ENCODE measurements at places on chromosomes 2 and 18.

- peak; percentile 43 for DNase-seq
Measured at GRCh38 chr18:27780061-27780745, 396.7 kb downstream of the CDH2 start.

- peak; percentile 95 for DNase-seq
Measured at GRCh38 chr2:207505728-207506127, 24.0 kb upstream of the CREB1 start.

DNA sequence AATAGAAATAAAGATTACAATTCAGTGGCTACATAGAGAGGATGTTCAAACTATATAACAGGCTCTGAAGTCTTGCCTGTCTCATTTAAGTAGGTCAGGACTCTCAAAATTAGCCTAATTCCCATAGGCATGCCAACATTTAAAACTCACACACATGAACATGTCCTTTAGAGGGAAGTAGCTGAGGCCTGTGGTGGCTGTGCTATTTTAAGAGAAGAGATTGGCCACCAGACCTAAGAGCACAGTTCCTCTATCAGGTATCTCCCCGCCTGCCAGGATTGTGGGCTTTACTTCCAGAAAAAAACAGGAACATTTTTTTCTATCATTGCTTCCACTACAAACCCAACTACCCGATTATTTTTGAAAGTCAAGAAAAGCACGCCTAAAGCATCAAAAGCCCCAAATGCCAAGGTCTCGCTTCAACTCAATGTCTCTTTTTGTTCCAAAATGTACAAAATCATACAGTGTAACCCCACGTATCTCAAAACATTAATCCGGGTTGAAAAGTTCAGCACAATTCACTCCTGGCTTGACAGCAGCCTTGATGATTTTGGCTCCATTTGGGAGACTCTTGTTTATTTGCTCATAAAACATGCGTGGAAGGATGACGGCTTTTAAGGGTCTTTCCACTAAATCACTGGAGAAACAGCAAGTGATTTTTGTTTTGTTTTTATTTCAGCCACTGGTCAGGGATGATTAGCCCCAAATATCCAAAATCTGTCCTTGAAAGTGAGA lies 15.3 kb downstream of the FHL2 start:
- DNase-seq = no peak

GRCh38 chr2:16203069-16203468 lies 262.7 kb downstream of the MYCN start:
- DNase-seq = no peak

- DNase-seq = peak; percentile 69
Measured at GRCh38 chr18:49858309-49859020, 45.1 kb upstream of the ACAA2 start.

DNA sequence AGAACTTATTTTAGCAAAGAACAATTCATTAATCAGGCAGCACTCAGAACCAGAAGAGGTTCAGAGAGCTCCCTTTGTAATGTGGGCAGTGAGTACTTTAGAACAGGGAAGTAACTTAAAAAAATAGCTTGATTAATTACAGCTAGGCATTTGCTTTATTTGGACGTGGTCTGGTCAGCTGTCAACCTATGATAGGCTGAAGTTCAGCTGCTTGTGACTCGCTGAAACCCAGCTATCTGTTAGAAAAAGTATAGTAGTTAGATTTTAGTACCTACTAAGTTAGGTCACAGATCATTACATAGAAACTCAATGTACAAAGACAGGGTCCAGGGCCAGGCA lies 40.0 kb downstream of the PKDCC start:
- no peak for DNase-seq

GRCh38 chr2:37317746-37318145 lies 6.9 kb downstream of the PRKD3 start:
- DNase-seq = no peak

- no peak for DNase-seq
Measured at GRCh38 chr2:15155959-15156574, 405.1 kb downstream of the NBAS start.

DNA sequence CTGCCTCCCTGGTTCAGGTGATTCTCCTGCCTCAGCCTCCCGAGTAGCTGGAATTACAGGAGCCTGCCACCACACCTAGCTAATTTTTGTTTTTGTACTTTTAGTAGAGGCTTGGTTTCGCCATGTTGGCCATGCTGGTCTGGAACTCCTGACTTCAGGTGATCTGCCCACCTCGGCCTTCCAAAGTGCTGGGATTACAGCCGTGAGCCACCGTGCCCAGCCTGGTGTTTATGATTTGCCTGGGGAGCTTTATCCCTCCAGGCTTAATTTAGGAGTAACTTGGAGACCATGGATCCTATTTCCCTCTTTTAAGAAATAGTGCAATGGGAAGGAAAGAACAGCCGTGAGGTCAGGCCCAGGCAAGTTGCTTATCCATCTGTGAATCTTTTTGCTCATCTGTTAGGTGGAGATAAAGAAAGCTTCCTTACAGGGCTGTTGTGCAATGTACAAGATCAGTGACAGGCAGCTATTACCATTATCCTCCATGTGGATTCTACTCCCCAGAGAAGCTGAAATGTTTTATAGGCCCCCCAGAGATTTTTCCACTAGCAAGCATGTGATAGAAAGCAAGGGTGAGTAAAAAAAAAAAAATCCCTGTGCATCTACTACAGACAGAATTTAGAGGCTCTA lies 104.9 kb upstream of the MGAT5 start:
- DNase-seq = peak; percentile 31

- peak; percentile 49 for DNase-seq
Measured at GRCh38 chr2:30026091-30027055, 105.0 kb upstream of the ALK start.

GRCh38 chr18:44654573-44654972 lies 26.1 kb upstream of the SETBP1 start:
- DNase-seq = peak; percentile 81

DNA sequence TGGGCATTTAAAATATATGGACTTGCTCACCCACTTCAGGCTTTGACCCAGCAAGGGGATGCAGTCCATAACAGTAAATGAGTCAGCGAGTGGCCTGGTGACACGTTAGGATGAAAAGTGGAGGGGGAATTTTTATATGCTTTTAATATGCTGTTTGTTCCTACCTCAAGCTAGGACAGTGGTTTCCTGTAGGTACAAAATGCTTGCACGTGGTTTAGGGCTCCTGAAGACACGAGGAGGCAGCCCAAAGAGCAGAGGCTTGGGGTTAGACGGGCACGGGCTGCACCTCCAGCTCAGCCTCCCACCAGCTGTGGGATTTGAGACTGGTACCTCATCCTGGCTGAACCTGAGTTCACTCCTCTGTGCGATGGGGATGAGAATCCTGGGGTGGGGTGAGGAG lies 306.2 kb upstream of the CXCR4 start:
- no peak for DNase-seq

DNA sequence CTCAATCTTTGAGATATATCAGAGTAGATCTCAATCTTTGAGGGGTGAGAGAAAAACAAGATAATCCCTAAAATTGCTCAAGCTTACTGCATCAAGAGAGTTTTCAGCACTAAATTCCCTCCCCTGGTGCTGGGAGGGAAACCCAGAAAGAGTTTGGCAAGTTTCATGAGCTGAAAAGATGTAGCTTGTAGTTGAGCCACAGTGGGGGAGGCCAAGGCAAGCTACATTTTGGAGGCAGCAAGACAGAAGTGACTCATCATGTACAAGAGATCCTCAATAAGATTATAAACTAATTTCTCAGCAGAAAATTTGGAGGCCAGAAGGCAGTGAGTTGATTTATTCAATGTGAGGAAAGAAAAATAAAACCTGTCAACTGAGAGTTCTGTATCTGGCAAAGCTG lies 308.2 kb downstream of the PIEZO2 start:
- peak; percentile 75 for DNase-seq

DNA sequence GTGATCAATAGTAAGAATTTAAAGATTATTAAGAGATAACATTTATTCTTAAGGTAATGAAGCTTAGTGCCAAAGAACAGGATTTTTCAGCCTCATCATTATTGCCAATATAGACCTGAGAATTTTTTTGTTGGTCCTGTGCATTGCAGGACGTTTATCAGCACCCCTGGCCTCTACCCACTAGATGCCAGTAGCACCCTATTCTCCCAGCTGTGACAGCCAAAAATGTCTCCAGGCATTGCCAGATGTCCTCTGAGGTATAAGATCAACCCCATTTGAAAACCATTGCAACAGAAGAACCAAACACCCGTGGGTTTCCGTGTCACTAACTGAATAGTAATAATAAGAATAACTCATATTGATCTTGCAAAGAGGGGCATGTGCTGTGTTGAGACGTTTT lies 700.0 kb upstream of the SOX11 start:
- peak; percentile 16 for DNase-seq

GRCh38 chr2:166180951-166181812 lies 53.4 kb upstream of the SCN1A start:
- peak; percentile 61 for DNase-seq

GRCh38 chr2:183543731-183544130 lies 419.5 kb downstream of the NUP35 start:
- DNase-seq = no peak

All from fibroblast of upper back skin (primary cell).